Fibroblast of lung (primary cell): ENCODE measurements at places on chromosomes 12 and 14. TPM values are rescaled to one million over a fixed set of nuclear protein-coding genes. Genes with fewer than 3 reads are reported as not detected.

The GDF3 gene
- not detected in 2 replicates for total RNA-seq

DNA sequence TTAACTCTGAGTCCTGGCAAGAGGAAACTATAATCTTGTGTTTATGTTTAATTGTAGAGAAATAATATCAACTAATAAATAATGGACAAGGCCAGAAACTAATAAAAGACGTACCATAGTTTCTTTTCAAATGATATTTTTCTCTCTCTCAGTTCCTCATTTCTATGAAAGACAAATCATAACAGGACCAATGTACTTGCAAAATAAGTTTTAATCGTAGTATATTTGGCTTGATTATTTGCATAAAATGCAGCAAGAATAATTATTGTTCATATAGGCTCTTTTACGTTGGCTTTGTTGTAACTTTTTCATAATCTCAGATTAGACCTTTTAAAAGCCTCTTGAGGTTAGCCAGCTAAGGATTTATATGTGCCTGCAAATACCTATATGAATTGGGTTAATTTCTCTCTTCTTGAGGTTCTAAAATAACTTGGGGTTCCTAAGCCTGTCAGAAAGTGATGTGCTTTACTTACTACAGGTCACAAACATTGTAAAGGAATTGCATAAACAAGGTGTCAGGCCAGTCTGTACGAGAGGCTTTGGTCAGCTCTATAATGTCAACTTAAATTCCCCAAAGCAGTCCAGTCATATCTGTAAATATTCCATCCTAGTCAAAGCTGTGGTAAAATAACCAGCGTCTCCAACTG is 152.8 kb upstream of the PTPRQ start:
- no peak for DNase-seq

DNA sequence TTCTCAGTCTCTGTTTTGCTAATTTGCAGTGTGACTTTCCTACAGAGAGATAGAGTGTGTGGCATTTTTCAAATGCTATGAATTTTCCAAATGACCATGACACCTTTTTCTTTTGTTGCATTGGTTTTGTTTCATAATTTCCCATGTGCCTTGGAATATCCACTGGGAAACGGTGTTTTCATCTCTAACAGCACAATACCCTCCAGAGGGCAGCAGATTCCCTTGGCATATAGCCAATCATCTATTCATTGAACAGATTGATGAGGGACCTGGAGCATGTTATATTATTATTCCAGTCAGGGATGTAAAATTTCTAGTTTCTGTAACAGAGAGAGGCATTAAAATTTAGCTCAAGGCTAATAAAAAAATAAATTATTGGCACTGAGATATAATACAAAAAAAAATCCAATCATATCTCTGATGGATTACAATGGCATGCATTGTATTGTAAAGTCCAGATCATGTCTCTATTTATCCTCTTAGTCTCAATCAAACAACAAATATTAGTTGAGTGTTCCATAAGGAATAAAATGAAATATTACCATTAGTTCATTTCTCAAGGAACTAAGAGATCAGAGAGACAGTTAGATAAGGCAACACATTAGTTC is 29.6 kb upstream of the NTN4 start:
- peak; percentile 68 for DNase-seq

DNA sequence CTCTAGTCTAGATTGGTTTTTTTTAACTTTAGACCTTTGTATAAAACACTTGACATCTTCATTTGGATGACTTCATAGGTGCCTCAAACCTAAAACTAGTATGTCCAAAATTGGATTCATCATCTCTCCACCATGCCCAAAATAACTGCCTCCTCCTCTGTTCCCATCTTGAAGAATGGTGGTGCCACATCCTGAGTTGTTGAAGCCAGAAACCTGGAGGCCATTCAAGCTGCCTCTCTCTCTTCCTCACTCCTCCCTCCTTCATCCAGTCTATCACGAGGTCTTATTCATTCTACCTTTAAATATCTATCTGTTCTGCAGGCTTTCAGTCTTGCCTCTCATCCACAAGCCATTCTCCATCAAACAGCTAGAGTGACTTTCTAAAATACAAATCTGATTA is 26.5 kb upstream of the USP44 start:
- DNase-seq = no peak

DNA sequence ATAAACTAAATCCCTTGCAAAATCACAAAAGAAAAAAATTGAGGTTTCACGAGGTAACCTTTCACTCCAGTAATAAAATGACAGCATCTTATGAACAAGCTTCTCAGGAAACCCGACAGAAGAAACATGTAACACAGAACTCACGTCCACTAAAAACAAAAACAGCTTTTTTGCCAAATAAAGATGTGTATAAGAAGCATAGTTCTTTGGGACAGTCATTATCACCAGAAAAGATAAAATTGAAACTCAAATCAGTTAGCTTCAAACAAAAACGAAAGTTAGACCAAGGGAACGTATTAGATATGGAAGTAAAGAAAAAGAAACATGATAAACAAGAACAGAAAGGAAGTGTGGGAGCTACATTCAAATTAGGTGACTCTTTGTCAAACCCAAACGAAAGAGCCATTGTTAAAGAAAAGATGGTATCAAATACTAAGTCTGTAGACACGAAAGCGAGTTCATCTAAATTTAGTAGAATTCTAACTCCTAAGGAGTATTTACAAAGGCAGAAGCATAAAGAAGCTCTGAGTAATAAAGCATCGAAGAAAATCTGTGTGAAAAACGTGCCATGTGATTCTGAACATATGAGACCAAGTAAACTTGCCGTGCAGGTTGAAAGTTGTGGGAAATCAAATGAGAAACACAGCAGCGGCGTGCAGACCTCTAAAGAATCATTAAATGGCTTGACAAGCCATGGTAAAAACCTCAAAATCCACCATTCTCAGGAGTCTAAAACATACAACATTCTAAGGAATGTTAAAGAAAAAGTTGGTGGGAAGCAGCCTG is 25.8 kb downstream of the RESF1 start:
- no peak for DNase-seq
